K562 (cell line): ENCODE measurements at places on chromosomes 4 and X. TPM values are rescaled to one million over a fixed set of nuclear protein-coding genes. Genes with fewer than 3 reads are reported as not detected.

DNA sequence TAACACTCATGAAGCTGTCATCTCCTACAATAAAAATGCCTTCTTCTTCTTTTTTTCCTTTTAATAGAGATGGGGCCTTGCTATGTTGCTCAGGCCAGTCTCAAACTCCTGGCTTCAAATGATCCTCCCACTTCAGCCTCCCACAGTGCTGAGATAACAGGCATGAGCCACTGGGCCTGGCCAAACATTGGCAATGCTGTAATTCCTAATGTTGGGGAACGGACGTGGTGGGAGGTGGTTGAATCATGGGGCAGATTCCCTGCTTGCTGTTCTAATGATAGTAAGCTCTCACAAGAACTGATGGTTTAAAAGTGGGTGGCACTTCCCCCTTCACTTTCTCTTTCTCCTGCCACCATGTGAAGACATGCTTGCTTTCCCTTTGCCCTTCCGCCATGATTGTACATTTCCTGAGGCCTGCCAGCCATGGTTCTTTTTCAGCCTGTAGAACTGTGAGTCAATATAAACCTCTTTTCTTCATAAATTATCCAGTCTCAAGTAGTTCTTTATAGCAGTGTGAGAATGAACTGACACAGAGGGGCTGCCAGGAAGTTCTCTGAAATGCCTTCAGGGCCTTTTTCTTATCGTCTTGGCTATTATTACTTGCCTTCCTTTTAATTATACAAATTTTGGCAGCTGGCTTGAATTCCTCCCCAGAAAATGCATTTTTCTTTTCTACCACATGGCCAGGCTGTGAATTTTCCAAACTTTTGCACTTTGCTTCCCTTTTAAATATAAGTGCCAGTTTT is 93.0 kb downstream of the CENPC start:
- no peaks in the 10 kb centered on the region for H3K27me3 ChIP-seq
- peaks cover 22% of the 10 kb centered on the region; the same call in 2 of the 3 replicates for H3K36me3 ChIP-seq
- no peak overlapping the region for H3K4me3 ChIP-seq
- H3K4me1 ChIP-seq: no peaks in the 10 kb centered on the region
- peak; percentile 30 for DNase-seq

UVSSA gene
- 12.4 and 14.6 TPM in 2 replicates for total RNA-seq

USP17L22 gene
- total RNA-seq: not detected in 2 replicates

DNA sequence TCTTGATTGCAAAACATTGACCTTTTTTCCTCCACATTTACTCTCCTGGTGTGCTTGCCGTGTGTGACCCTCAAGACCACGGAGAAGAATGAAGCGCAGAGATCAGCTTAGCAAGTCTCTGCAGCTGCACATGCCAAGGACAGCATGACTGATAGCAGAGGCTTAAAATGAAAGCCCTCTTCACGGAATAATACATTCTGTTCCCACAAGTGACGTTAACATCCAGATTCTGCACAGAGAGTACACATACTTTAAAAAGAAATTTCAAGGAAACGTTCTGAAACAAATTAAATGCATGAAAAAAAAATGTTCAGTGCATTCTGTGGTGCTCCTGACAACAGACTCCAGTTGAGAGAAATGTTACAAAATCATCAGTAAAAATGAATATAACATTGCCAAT is 60.9 kb downstream of the SLC7A11 start:
- H3K27me3 ChIP-seq: no peaks in the 10 kb centered on the region
- H3K4me1 ChIP-seq: no peaks in the 10 kb centered on the region
- DNase-seq: no peak

TRIM60 gene
- not detected in 2 replicates for total RNA-seq

SPIN2A gene
- 0.60 and 0.65 TPM in 2 replicates for total RNA-seq

GLOD5 gene
- 1.4 and 1.9 TPM in 2 replicates for total RNA-seq

MAP9 gene
- total RNA-seq: 0.07 and 0.09 TPM in 2 replicates

- DNase-seq: no peak
- H3K27me3 ChIP-seq: no peaks in the 10 kb centered on the region
- H3K36me3 ChIP-seq: no peaks in the 10 kb centered on the region
- H3K27ac ChIP-seq: no peak overlapping the region
Observed at GRCh38 chr4:77564231-77564630, 41.4 kb upstream of the CXCL13 start.

- H3K4me1 ChIP-seq: no peaks in the 10 kb centered on the region
- DNase-seq: no peak
- no peaks in the 10 kb centered on the region for H3K27me3 ChIP-seq
- H3K4me3 ChIP-seq: no peak overlapping the region
- H3K27ac ChIP-seq: no peak overlapping the region
- no peaks in the 10 kb centered on the region for H3K36me3 ChIP-seq
Observed at GRCh38 chr4:175273995-175274753, 356.0 kb downstream of the ADAM29 start.

NHSL2 gene
- 0.02 and 0.04 TPM in 2 replicates for total RNA-seq

APLN gene
- total RNA-seq: 0.04 TPM in 1 of 2 replicates, not detected in the other

DNA sequence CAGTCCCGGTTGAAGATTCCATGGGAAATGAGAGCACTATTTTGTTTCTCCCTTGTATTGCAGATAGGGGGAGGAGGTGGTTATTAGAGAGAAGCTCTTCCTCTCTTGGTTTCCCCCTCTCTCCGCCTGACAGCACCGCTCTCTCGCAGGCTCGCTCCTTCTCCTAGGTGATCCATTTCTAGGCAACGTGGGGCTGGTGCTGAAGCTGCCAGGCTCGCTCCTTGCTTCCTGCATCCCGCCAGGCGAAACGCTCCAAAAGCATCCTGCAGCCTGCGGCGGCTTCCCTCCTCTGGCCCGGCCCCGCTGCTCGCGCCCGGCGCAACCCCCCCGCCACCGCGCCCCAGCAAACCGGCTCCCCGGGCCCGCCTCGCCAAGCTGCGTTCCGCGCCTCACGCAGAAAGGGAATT is at the start of gene GRID2:
GRID2 (plus strand) TSS at position 346 of the 407 bp plus-strand sequence.
- no peak within 1 kb of the TSS for H3K4me3 ChIP-seq
- DNase-seq: no peak
- H3K4me1 ChIP-seq: no peaks in the 10 kb centered on the region
- no peak within 1 kb of the TSS for H3K27ac ChIP-seq
- H3K27me3 ChIP-seq: no peaks in the 10 kb centered on the region

DNA sequence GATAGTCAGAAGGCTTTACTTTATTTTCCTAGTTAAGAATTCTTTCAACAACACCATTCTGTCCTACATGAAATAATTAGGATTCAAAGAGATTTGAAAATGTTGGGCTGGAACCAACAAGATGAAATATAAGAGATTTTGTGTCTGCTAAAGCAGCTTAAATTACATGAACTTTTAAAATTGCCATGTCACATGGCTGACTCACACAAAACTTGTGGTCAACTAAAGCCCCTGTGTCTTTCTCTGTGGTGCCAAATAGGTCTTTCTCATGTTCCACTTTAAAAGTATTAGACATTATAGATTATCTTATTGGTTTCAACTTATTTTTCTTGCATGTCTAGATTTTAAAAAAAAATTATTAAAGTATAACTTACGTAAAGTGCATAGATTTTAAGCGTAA is 60.8 kb upstream of the FHL1 start:
- no peak for DNase-seq
- H3K4me1 ChIP-seq: no peaks in the 10 kb centered on the region
- no peaks in the 10 kb centered on the region for H3K36me3 ChIP-seq
- no peak overlapping the region for H3K4me3 ChIP-seq
- no peak overlapping the region for H3K27ac ChIP-seq
- no peaks in the 10 kb centered on the region for H3K27me3 ChIP-seq

- no peak overlapping the region for H3K27ac ChIP-seq
- no peaks in the 10 kb centered on the region for H3K27me3 ChIP-seq
- H3K4me1 ChIP-seq: no peaks in the 10 kb centered on the region
- no peak for DNase-seq
- H3K36me3 ChIP-seq: no peaks in the 10 kb centered on the region
Observed at GRCh38 chrX:19789782-19790181, 97.6 kb downstream of the SH3KBP1 start.

DNA sequence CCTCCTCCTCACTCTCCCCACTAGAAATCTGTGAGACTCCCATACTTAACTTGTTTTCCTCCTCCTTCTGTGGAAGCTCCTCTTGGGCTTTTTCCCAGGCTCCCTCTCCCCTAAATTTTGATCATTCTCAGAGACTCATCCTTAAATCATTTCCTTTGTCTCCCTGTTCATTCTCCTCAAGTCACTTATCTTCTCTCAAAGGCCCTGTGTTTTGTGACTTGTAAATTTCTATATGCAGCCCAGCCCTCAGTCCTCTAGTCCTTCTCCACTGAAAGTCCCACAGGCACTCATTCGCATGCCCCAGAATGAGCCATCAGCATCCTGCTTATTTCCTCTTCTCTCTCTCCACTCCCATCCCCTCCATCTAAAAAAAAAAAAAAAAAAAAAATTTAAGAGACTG is 171.8 kb downstream of the SOWAHB start:
- DNase-seq: no peak
- no peaks in the 10 kb centered on the region for H3K4me1 ChIP-seq
- H3K4me3 ChIP-seq: no peak overlapping the region
- H3K27me3 ChIP-seq: peaks cover 4% of the 10 kb centered on the region; the same call in 1 of the 2 replicates
- no peak overlapping the region for H3K27ac ChIP-seq
- H3K36me3 ChIP-seq: no peaks in the 10 kb centered on the region

DNA sequence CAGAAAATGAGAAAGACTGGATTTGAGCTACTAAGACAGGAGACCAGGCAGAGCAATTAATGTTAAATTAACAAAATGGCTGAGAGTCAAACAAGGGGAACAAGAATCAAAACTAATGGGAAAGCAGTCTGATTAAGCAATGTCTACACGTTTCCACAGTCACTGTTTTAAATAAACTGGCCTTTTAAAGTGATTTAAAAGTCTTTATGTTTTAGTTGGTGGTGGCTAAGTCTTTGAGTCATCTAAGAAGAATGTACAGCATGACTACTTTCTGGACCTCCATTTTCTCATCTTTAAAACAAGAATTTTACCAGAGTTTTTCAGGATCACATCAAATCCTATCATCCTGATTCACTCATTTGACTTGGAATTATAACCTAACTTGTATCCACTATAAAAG is 233.8 kb downstream of the ENOX2 start:
- no peaks in the 10 kb centered on the region for H3K4me1 ChIP-seq
- no peaks in the 10 kb centered on the region for H3K27me3 ChIP-seq
- DNase-seq: no peak
- peaks cover 3% of the 10 kb centered on the region; the same call in 1 of the 3 replicates for H3K36me3 ChIP-seq
- H3K27ac ChIP-seq: no peak overlapping the region

DNA sequence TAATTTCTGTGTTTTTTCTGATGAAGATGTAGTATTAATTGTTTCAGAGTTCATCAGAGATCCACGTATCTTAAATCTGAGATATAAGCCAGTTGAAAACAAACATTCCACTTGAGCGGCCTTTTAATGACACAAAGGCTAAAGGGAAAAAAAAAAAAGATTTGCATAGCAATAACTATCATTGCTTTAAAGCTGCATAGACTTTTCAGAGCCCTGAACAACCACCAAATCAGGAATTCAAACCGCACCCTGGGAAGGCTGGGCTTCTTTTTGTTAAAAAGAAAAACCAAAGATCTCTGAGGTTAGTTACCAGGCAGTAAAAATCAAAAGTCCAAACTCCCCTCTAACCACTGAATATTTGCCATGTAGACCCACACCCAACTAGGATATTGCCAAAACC is 206.0 kb downstream of the HHIP start:
- no peak for DNase-seq
- no peak overlapping the region for H3K27ac ChIP-seq
- no peaks in the 10 kb centered on the region for H3K36me3 ChIP-seq

TCEAL5 gene
- total RNA-seq: not detected in 2 replicates

DNA sequence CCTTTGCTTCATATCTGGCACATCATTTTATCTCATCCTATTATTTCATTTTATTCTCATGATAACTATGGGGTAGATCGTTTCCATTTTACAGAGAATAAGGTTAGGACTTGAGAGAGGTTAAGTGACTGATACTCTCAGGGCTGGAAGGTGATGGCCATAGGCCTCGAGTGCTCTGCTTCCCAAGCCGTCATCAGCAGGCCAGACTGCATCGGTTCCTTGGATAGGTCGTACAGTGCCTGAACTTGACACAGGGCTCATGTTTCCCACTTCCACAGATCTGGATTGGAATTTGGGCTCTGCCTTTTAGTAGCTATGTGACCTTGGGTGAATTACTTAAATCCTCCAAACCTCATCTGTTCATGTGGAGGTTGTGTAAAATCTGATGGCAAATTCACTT is 81.4 kb downstream of the TMEM131L start:
- H3K27me3 ChIP-seq: no peaks in the 10 kb centered on the region
- H3K4me3 ChIP-seq: no peak overlapping the region
- DNase-seq: no peak
- H3K4me1 ChIP-seq: no peaks in the 10 kb centered on the region

DNA sequence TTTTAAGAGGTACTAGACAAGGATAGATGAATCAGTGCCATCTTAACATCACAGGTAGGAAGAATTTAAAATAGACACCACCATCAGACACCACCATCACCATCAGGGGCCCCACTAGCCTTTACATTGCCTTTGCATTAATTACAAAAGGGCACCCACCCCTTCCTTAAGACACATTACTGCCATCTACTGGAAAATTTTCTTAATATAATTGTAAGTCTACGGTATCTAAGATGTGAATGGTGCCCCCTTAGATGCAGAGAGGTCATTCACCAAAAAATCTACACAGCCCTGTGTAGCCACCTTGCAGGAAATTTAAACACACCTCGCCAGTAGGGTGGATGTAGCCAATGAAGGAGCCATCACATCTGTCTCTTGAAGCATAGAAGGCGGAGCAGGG is 184.1 kb downstream of the MID1IP1 start:
- no peak overlapping the region for H3K4me3 ChIP-seq
- H3K27ac ChIP-seq: no peak overlapping the region
- H3K36me3 ChIP-seq: no peaks in the 10 kb centered on the region

SMIM14 gene
- 1.8 and 2.0 TPM in 2 replicates for total RNA-seq

DNA sequence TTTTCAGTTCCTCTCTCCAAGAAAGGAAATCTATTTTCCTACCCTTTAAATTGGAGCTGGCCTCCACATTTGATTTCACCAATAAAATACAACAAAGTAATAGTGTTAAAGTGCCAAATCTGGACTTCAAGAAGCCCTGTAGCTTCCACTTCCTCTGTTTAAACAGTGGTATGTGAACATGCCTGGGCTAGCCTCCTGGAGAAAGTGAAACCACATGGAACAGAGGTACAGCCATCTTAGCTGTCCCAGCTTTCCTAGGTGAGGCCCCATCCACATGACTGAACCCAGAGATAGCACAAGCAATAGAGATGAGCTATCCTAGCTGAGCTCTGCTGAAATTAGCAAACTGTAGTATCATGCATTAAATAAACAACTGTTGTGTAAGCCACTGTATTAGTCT is 131.8 kb upstream of the VCX start:
- no peak overlapping the region for H3K27ac ChIP-seq
- H3K4me3 ChIP-seq: no peak overlapping the region
- DNase-seq: no peak
- no peaks in the 10 kb centered on the region for H3K4me1 ChIP-seq
- H3K27me3 ChIP-seq: no peaks in the 10 kb centered on the region

GRCh38 chr4:98642991-98643426 is 15.4 kb downstream of the TSPAN5 start:
- H3K4me3 ChIP-seq: no peak overlapping the region
- H3K27me3 ChIP-seq: no peaks in the 10 kb centered on the region; the same call in 2 of the 3 replicates
- H3K27ac ChIP-seq: no peak overlapping the region
- DNase-seq: no peak
- H3K4me1 ChIP-seq: no peaks in the 10 kb centered on the region

DNA sequence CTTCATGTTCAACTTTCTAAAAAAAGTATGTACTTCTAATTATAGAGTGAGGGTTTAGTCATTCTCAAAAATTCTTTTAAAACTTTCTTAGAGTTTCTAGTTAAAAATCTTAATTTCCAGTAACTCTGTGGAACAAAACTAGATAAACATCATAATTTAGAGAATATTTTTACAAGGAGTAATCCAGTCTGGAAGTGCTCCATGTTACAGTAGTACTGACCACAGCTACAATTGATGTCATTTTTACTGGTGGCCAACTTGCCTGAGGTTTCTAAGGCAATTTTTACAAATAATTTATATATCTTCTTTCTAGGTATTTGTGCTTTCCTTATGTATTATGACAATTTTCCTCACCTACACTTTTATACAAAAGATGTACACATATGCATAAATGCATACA is 490.4 kb downstream of the CENPC start:
- H3K36me3 ChIP-seq: no peaks in the 10 kb centered on the region
- DNase-seq: no peak
- H3K27ac ChIP-seq: no peak overlapping the region

HPGDS gene
- not detected in 2 replicates for total RNA-seq
